ENCODE measurements at places on chromosomes 2 and 18. TPM values are rescaled to one million over a fixed set of nuclear protein-coding genes. Genes with fewer than 3 reads are reported as not detected.

- ATAC-seq: no peak
Observed at GRCh38 chr2:100038011-100038410, 104.4 kb downstream of the AFF3 start.

The LINC00305 gene
- total RNA-seq: not detected

The GCG gene
- total RNA-seq: not detected

The C2orf80 gene
- not detected for total RNA-seq

- no peak for ATAC-seq
Observed at GRCh38 chr2:238949710-238950345, 101.9 kb downstream of the TWIST2 start.

The ZNF532 gene
- 11.8 TPM for total RNA-seq

DNA sequence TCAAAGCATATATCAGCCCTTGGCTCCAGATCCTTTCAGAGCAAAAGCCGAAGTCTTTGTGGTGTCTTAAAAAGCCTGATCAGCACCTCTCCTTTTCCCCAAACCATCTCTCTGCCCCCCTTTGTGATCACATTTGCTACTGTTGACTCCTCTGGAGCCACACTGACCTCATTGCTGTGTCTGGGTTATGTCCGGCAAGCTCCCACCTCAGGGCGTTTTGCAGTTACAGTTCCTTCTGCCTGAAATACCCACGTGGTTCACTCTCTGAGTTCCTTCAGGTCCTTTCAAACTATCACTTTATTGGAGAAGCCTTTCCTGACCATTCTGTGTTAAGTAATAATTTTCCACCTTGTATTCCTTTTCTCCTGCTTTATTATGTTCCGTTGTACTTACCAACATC is 11.8 kb downstream of the C2orf69 start:
- ATAC-seq: no peak

DNA sequence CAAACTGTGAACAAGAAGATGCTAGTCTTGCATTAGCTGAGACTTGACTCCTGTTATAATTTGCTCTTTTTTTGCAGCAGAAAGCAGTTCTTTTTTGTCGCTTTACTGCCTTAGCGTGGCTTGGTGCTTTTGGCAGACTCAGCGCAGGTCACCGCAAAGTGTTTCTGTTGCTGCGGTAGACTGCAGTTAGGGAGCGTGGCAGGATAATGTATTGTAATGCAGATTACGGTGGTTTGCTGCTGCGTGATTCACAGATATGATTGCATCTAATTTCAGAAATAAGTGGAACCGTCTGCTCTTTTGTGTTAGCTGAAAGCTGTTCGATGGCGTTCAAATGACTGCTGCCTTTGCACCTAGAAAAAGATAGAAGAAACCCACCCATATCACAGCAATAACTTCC is 131.6 kb upstream of the SATB2 start:
- no peak for ATAC-seq

The ACAA2 gene
- 73.7 TPM for total RNA-seq

The CTAGE1 gene
- total RNA-seq: not detected

The C2orf72 gene
- total RNA-seq: 3.3 TPM

DNA sequence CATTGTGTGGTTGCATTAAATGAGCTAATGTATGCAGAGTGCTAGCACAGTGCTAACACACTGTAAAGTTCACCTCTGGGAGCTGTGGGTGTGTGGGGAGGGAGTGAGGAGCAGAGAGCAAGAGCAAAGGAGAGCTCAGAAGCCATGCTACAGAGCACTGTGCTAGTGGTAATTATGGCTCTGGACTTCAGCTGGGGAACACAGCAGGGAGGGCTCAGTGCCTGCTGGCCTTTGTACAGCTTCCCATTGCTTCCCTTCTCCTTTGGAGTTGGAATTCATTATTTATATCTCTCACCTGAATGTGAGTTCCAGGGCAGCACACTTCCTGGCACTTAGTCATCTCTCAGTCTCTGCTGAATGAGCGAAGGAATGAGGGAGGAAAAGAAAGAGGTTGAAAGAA is 2.5 kb upstream of the PLA2R1 start:
- ATAC-seq: peak; percentile 32

GRCh38 chr2:154963511-154963910 is 265.0 kb downstream of the KCNJ3 start:
- ATAC-seq: no peak

The ITPRIPL1 gene
- total RNA-seq: 26.1 TPM

GRCh38 chr2:40120026-40120425 is 331.9 kb downstream of the SLC8A1 start:
- ATAC-seq: no peak

- no peak for ATAC-seq
Observed at GRCh38 chr2:46365913-46366667, 68.9 kb downstream of the EPAS1 start.

Data from activated T-helper 17 cell treated with anti-CD3 and anti-CD28 coated beads, Interleukin-2, amount 50 U/mL, for 72 hours (primary cell).